ENCODE measurements at places on chromosomes 7 and 10. TPM values are rescaled to one million over a fixed set of nuclear protein-coding genes. Genes with fewer than 3 reads are reported as not detected.

Gene ARMC10
- polyA plus RNA-seq, result 69.3 TPM

DNA sequence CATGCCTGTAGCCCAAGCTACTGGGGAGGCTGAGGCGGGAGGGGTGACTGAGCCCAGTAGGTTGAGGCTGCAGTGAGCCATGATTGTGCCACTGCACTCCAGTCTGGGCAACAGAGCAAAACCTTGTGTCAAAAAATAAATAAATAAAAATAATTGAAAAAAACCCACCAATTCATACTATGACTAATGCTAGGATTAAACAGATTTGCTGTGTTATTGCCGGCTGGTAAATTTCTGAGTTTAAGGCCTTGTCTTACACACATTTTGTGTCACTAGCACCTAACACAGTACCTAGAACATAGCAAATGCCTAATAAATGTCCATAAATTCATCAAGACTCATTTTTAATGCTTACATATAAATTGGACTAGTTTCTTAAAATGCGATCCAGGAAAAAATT, 8.7 kb downstream of the ESYT2 start:
- no peak for DNase-seq

GRCh38 chr7:45359776-45360175, 202.2 kb downstream of the RAMP3 start:
- DNase-seq, result no peak

- DNase-seq, result no peak
Measured at GRCh38 chr10:122767621-122768388, 68.2 kb upstream of the C10orf120 start.

Gene ATOH7
- 1.6 TPM for polyA plus RNA-seq

Gene WEE2
- polyA plus RNA-seq, result 0.46 TPM

- DNase-seq, result no peak
Measured at GRCh38 chr7:101923602-101923985, 106.2 kb downstream of the CUX1 start.

DNA sequence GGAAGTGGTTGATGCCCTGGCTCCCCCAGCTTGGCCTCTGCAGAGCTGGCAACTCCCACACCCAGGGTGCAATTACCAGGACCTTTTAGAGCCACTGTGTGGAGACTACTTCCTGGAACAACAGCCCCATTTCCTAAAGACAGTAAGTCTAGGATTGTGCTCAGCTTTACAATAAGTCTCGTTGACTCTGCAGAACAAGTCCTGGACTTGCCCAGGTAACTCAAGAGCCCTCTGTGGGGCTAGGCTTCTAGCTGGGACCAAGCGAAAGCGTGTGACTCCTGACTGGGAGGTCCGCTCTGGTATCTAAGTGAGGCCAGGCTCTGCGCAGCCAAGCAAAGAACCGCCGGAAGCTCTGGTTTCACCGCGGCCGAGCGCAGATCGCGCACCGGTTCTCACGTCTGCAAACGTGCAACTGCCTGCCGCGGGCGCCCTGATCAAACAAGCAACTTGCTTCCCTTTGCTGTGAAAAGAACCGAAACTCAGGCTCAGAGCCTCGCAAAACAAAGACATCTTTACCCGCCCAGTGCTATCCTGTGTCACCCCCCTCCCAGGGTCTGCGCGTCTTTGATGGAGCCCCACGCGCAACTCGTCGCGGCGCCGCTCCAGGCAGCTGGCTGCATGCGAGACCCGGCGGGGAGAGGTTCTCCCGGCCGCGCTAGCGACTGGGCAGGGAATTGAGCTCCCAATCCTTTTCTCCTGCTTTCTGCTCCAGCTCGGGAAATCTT, 4.4 kb upstream of the PDLIM1 start:
- no peak for DNase-seq

Gene ACTR3C
- 5.6 TPM for polyA plus RNA-seq

Gene TMEM225B
- 3.0 TPM for polyA plus RNA-seq

GRCh38 chr7:129997285-129997684, 44.5 kb upstream of the UBE2H start:
- no peak for DNase-seq

DNA sequence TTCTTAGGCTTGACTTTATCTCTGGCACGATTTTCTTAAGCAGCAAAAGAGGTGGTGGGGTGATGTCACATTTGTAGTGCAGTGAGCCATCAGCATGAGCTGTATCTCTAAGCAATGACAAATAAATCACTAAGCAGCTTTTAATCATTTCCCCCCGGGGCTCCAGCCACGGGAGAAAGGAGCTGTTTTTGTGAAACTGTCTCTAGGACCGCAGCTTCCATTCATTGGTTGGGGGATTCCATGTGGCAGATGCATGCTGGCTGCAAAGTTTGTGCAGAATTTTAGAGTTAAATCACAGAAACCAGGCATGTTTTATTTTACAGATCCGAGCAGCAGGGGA, 464 bp downstream of the KIAA1217 start:
- no peak for DNase-seq

DNA sequence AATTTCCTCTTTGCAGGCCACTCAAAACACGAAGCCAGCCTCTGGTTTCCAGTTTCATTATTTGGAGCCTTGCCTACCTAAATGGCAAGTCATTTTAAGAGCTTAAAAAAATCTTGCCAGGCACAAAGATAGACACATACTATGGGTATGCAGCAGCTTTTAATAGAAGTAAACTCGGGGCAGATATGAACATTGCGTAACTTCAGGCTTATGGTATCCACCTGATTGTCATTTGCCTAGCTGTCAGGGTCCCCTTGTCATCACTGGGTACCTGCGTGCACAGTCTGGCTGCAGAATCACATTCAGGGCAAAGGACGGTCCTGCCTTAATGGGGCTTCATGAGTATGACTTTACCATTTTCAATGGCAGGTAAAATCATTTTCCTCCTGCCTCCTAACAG, 466.1 kb upstream of the NRP1 start:
- no peak for DNase-seq

GRCh38 chr10:514137-514671, 175.3 kb downstream of the DIP2C start:
- no peak for DNase-seq

- no peak for DNase-seq
Measured at GRCh38 chr7:47335557-47336471, 246.1 kb downstream of the TNS3 start.

Gene SSC4D
- 6.3 TPM for polyA plus RNA-seq

- no peak for DNase-seq
Measured at GRCh38 chr7:149620961-149621360, 123.4 kb upstream of the ZNF746 start.

- no peak for DNase-seq
Measured at GRCh38 chr10:127344346-127344745, 148.0 kb upstream of the INSYN2A start.

GRCh38 chr7:125412890-125413665, 483.5 kb upstream of the POT1 start:
- no peak for DNase-seq

DNA sequence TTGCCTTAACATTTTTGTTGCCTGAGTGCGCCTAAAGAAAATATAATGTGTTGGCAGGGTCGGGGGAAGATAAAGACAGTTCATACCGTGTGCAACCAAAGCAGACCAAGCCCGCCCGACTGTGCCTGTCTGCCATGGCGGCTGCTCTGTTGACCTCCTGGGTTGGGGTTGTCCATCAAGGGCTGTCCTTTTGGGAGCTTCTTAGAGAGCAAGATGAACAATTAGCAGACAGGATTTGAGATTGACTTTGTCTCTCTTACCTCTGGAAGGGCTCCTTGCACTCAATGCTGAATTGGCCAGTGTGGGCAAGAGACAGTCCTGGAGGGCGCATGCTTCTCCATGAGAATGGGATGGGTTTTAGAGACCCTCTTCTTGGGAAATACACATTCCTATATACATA, 319.6 kb downstream of the GLRX3 start:
- DNase-seq, result no peak

GRCh38 chr10:3357737-3358136, 185.2 kb upstream of the PITRM1 start:
- no peak for DNase-seq
